ENCODE measurements at places on chromosomes 12 and 14. TPM values are rescaled to one million over a fixed set of nuclear protein-coding genes. Genes with fewer than 3 reads are reported as not detected.

- no peak for DNase-seq
Observed at GRCh38 chr12:107632246-107632645, 53.4 kb upstream of the PWP1 start.

The CCDC38 gene
- not detected for total RNA-seq

- no peak for DNase-seq
Observed at GRCh38 chr14:89746654-89747053, 207.9 kb downstream of the EFCAB11 start.

GRCh38 chr12:6375269-6376078, at the start of gene SCNN1A:
Gene SCNN1A (minus strand): TSS chr12:6375563. CDS start chr12:6374783, 780 bp downstream.
- no peak for DNase-seq

All from kidney epithelial cell (primary cell).